ENCODE measurements at places on chromosomes 3 and 15. TPM values are rescaled to one million over a fixed set of nuclear protein-coding genes. Genes with fewer than 3 reads are reported as not detected.

GRCh38 chr15:35181538-35181937 lies 96.4 kb upstream of the NANOGP8 start:
- no peak for DNase-seq

DNA sequence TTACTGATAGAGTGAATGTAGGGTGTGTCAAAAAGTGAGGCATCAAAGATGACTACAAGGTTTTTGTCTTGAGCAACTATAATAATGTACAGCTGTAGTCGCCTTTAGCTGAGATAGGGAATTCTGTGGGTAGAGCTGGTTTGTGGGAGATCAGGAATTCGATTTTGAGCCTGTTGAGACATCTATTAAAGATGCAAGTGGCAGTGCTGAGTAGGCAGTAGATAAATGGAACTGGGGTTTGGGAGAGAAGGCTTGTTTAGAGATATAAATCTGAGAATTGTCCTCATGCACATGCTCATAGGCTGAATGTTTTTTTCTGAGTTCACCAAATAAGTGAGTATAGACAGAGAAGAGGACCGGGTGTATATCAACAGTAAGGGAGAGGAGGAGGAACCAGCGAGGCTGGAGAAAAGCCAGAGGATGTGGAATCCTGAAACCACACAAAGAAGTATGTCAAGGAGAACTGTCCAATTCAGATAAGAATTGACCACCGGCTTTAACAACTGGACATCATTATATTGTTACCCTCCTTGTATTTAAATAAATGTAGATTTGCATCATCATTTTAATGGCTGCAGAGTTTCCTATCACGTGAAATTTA lies 146.0 kb upstream of the TNIK start:
- DNase-seq = no peak

DNA sequence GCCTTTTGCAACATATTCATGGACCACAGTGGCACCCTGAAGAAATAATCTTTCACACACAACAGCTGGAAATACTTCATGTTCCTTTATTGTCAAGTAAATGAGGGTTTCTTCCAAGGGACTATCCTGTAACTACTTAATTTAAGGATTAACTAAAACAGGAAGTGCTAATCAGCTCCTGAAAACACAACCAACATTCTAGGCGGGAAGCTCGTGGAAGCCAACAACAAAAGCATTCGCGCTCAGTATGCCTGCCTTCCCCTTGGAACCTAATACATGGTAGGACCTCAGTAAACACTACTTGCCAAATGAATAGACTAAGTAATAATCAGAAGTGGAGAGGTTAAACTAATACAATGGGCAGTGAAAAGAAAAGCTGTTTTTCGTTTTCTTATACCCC lies 300.9 kb downstream of the RORA start:
- no peak for DNase-seq

- DNase-seq = no peak
These were observed 652.6 kb downstream of the FHIT start for GRCh38 chr3:60598671-60599070.

DNA sequence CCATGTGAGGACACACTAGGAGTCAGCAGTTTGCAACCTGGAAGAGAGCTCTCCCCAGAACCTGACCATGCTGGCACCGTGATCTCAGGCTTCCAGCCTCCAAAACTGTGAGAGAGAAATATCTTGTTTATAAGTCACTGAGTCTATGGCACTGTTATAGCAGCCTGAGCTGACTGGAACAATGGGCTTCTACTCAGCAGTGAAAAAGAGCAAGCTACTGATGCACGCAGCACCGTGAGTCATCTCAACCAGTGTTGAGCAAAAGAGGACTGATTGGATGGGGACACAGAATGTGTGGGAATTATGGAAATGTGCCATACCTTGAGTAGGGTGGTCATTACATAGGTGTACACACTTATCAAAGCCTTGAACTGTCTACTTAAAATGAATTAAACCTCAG lies 230.4 kb downstream of the PLCL2 start:
- DNase-seq = no peak

GRCh38 chr15:26070095-26070532 lies 207.0 kb upstream of the ATP10A start:
- no peak for DNase-seq

DNA sequence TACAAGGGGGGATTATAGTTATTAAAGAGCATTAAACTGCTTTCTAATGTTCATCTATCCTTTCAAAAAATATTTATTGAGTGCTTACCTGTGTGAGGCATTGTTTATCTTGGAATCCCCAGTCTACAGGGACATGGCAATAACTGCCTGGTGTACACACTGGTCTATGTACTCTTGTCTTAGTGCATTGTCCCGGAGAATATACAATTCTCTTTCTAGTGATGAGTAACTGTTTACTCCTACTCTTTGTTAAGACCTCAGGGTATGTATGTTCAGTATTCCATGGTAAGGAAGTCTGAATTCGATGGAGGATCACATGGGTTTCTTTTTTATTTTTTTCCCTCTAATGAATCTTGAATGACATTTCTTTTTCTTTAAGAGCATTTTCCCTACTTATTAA lies 772.4 kb upstream of the NR2F2 start:
- no peak for DNase-seq

DNA sequence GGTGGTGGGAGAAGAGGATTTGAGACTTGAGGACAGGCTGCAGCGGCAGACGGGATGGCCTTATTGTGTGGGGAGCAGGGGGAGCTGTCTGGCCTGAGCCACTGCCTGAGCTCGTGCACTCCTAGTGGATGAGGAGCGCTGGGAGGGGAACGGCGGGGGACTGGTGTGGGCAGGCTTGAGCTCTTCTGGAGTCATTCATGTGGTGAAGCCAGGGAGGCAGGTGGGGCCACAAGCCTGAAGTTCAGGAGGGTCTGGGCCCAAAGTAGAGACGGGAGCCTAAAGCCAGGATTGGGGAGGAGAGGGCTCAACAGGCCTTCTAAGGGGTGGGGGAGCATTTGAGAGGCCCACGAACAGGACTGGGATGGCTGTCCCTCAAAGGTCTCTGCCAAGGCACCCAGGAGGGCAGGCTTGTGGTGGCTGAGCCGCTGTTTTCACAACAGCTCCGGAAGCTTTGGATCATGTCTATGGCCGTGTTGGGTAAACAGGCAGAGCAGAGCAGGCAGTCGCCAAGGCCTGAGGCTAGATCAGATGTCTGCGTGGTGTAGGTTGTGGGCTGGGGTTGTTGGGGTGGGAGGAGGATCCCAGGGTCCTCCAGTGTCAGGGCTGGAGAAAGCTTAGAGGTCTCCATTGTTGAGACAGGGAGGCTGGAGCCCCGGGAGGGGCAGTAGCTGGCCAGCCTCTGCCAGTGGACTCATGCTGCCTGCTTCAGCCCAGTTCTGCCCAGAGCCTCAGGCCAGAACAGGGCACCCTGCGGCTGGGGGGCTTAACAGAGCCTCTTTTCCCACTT lies 8.2 kb downstream of the PRKCD start:
- no peak for DNase-seq

DNA sequence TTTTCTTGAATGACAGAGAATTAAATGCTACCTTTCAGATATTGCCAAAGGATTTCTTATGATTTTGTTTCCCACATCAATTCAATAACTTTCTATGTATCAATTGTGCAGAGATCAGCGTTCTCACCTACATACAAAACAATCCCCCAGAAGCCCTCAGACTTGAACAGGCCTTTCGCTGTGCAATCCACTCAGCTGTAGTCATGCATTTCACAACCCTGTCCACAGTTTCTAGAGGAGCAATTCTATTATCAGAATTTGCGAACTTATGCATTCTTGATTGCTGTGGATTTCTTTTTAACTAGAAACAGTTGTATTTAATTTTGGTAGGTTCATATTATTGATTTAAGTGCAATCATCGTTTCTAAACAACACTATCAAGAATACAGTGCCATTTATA lies 13.7 kb upstream of the ALCAM start:
- no peak for DNase-seq

GRCh38 chr15:29403772-29404171 lies 134.2 kb upstream of the NSMCE3 start:
- DNase-seq = no peak

- DNase-seq = no peak
These were observed 18.5 kb upstream of the CGNL1 start for GRCh38 chr15:57357799-57358198.

- DNase-seq = no peak
These were observed 789.9 kb downstream of the IGSF11 start for GRCh38 chr3:118244761-118245160.

- no peak for DNase-seq
These were observed 41.9 kb upstream of the SPESP1 start for GRCh38 chr15:68888419-68888818.

GRCh38 chr15:80482696-80483095 lies 78.5 kb downstream of the ARNT2 start:
- DNase-seq = no peak

DNA sequence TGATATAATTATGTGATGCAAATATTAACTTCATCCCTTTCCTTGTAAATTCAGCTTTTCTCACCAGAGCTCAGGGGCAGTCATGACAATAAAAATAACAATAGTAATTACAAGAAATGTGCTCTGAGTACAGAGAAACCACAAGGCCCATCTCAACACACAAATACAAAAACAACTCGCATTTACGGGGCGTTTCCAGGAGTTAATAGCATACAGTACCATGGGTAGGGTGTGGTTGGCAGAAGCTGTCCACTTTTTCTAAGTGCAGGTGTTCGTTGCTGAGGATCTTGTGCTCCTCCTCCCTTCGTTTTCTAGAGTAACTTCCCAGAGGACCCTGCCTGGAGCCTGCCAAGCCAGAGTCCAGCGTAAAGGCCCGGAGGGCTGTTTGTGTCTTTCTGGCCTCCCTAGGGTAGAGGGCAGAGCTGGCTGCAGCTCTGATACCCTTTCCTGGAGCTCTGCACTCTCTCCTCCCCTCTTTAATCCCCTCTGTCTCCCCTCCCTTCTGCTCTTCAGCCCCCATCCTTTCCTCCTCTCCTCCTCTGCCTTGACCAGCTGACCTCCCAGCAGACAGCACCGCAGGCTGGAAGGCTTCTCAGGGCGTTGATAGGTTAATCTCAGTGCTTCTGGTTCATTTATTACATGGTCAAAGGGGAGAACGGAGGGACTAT lies 11.4 kb downstream of the SEMA3G start:
- DNase-seq = no peak

DNA sequence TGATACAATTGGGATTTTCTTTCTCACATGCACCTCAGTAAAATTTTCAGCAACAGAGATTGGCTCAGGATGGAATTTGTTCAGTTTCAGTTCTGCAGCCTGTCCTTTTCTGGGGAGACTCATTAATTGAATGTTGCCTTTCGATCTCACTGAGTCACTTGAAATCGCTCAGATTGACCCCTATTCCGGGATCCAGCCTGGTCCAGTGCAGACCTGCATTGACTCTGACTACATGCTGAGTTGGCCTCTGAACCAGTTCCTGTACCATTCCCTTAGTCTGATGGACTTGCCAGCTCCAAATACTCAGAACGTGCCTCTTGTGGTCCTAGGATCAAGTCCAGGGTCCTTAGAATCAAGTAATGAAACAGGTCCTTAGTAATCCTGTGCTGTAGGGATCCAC lies 9.4 kb downstream of the IGF1R start:
- DNase-seq = no peak

- DNase-seq = no peak
These were observed 43.8 kb downstream of the SPATA16 start for GRCh38 chr3:173096994-173097785.

DNA sequence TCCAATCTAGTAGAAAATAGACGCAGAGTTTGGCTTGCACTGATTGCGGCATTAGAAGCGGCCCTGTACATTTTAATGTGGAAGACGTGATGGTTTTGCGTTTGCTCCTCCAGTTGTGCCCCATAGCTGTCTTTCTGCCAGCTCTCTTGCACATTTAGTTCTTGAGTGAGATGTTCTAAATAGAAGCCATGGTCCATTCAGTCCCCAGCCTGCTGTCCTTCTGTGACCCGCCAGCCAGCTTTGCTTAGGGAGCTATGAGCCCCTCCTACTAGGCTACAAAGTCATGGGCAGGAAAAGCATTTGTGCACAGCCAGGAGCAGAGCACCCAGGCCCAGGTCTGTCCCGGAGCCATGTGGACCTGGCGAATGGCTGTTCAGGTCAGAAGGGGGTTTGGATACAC lies 50.3 kb downstream of the APBA2 start:
- DNase-seq = no peak

Gene CPA3
- total RNA-seq = 46.6 TPM

Gene ADAMTS7
- total RNA-seq = 13.8 TPM

Gene GOLGA6D
- total RNA-seq = 0.12 TPM

Gene SCAPER
- total RNA-seq = 20.7 TPM

Gene MYO5C
- 40.1 TPM for total RNA-seq

Measured in mucosa of gallbladder (tissue), 1 donor.